ENCODE measurements at places on chromosomes 7 and 10. TPM values are rescaled to one million over a fixed set of nuclear protein-coding genes. Genes with fewer than 3 reads are reported as not detected.

DNA sequence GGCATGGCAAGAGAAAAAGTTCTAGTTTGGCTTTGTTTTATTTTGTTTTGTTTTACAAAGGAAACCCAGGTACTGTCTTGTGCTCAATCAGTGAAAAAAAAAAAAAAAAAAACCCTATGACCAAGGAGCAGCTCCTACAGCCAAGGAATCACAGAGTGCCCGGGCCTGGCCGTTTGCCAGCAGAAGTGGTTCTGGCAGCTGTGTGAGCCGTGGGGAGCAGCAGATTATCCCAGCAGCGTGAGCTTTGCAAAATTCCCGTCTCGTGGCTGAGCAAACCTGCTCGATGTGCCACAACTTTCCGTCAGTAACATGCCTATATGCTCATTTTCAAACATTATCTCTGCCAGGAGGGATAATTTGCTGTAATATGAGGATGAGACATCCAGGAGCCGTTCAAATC lies 293.7 kb downstream of the POU6F2 start:
- DNase-seq, result no peak

DNA sequence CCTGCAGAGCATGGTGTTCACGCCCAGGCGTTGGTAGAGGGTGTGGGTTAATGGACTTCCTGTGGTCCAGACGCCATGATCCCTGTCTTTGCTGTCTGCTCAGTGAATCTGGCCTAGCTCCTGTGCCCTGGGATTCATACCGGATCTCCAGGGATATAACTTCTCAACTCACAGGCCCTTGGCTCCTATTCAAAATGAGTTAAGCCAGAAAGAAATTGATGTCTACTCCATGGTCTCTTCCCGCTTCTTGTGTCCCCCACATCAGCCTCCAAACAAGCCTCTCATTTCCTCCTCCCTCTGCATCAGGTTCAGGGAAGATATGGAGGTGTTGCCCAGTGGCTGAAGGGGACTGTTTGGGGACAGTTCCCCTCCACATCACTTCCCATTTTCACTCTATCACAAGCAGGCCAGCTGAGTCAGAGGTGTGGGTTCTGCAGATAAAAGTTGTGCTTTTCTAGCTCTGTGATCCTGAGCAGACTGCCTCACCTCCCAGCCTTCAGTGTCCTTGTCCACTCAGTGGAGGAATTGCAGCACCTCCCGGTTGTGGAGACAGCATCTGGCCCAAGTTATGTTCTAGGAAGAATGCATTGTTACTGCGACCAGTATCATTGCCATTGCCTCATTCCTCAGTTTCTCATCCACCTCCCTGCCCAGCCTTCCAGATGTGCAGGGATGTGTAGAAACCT lies 22.5 kb downstream of the AKR1E2 start:
- no peak for DNase-seq

DNA sequence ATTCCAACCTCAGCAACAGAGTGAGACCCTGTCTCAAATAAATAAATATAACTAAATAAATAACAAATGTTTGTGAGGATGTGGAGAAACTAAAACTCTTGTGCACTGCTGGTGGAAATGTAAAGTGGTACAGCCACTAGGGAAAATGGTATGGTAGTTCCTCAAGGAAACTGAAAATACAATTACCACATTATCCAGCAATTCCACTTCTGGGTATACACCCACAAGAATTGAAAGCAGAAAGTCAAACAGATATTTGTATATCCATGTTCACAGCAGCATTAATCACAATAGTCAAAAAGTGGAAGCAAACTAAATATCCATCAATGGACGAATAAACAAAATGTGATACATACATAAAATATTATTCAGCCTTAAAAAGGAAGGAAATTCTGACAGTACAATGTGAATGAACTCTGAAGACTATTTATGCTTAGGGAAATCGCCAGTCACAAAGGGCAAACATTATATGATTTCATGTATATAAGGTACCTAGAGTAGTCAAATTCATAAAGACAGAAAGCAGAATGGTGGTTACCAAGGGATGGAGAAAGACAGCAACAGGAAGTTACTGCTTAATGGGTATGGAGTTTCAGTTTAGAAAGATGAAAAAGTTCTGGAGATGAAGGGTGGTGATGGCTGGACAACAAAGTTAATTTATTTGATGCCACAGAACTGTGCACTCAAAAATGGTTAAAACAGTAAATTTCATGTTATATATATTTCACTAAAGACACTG lies 9.8 kb downstream of the ARHGAP12 start:
- DNase-seq, result no peak

- DNase-seq, result peak; percentile 81
Measured at GRCh38 chr10:92690211-92690914, 608 bp downstream of the HHEX start.

DNA sequence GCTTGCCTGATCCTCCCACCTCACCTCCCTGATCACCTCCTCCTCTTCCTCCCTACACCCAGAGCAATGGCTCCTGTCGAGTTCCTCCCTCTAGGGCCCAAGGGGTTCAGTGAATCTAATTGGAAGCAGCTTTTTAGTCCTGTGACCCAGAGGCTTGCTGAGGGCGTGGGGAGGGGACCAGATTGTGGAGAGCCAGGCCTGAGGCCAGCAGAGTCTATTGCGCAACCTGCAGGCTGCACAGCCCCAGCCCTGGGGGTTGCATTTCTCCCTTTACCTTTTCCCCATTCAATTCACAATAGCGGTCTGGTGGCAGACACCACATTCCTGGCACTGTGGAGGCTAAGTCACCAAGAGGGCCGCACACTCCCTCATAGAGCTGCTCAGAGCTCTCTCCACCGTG lies 32.5 kb downstream of the GHRHR start:
- no peak for DNase-seq

DNA sequence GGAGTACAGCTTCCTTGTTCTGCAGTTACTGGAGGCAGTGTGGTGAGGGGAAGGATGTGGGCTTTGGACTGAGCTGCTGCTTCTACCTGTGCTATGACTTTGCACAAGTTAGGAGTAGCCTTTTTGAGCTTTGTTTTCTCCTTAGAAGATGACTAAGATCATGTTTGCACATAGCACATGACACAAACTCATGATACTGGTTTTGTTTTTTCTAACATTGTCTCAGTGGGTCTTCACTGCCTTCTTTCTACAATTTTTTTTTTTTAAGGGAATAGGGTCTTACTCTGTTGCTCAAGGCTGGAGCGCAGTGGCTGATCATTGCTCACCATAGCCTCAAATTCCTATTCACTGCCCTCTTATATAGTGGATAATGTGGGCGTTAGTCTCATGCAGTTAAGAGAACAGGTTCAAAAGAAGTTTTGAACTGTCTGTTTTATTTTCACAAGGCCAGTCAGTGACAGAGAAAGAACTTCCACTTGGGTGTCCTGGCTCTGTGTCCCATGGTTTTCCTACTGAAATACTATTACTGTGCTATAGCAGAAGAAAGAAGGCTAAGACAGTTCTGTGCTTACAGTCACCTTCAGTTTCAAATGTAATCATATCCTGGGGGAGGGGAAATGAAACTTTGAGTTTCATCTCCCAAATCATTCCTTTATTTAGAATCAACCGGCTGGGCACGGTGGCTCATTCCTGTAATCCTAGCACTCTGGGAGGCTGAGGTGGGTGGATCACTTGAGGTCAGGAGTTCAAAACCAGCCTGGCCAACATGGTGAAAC lies 72.0 kb downstream of the KAT6B start:
- peak; percentile 69 for DNase-seq

GRCh38 chr10:52474265-52474664 lies 160.2 kb downstream of the DKK1 start:
- DNase-seq, result no peak

GRCh38 chr7:69243016-69243415 lies 355.3 kb upstream of the AUTS2 start:
- no peak for DNase-seq

GRCh38 chr7:158120316-158120715 lies 467.3 kb downstream of the PTPRN2 start:
- no peak for DNase-seq

- no peak for DNase-seq
Measured at GRCh38 chr10:91590142-91590903, 42.5 kb downstream of the PPP1R3C start.

- no peak for DNase-seq
Measured at GRCh38 chr10:18699849-18700840, 40.9 kb downstream of the ARL5B start.

DNA sequence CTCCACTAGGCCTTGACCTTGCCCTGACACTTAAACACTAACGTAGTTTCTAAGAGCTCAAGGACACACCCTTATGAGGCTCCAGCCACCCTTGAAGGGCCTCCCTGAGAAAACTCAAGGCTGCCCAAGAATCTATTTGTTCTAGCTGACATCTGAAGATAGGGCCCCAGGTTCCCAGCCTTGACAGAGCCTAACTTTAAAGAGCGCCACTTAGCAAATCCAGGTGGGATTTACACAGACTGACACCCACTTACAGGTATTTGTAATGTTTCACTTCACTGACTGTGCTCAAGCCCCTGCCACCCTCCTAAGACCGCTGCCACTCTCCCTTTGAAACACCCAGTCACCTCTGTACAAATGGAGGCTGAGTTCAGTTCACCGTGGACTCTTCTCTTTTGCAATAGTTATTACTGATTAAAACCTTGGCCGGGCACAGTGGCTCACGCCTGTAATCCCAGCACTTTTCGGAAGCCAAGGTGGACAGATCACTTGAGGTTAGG lies 90.4 kb downstream of the SVOPL start:
- no peak for DNase-seq

DNA sequence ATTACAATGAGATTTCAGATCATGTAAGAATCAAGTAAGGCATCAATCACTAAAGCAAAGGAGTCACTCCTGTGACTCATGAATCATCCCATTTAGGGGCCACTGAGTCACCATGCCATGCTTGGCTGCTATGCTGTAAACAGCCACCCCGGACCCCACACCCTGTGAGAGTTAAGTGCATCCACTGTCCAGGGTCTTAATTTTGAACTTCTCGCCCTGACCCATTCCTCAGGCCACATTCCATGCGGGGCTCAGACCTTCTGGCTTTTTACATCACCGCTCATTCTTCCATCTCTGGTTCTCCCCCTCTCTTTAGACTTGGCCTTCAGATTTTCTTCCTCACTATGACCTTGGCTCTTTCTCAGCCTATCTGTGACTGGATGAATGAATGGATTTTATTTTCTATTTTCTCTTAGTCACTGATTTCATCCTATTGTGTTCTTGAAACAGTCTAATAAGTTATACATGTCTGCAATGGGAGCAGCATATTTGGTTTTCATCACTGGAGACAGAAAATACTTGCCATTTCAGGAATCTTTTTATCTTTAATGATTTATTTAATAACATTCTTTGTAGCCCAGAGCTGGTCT lies 239.6 kb downstream of the SKIDA1 start:
- no peak for DNase-seq

- no peak for DNase-seq
Measured at GRCh38 chr10:89537364-89537763, 2.0 kb upstream of the SLC16A12 start.

DNA sequence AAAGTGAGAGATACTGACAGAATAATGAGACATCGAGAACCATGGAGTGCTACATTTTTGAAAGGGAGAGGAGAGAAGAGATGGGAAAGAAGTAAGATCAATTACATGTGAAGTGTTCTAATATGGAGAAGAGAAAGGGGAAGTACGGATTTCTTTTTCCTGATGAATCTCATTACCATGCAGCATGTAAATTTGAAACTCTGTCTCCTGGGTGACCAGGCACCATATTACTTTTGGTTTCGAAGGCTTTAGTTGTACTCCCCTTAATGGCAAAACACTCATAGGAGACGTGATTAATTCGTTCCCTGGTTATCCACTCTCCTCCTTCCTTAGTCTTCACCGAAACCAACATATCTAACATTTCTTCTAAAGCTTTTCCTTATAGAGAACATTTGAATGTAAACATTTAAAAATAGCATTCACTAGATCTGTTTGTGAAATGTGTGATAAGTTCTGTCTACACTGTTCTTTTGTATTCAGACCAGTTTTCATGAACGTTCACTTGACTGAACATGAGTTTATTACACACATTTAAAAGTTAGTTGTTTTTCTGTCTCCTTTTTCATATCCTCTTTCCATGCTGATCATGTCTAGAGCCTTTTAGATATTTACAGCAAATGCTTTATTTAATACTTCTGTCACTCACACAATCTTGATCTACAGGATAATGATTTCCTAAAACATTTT lies 80.2 kb upstream of the MSRB2 start:
- no peak for DNase-seq

DNA sequence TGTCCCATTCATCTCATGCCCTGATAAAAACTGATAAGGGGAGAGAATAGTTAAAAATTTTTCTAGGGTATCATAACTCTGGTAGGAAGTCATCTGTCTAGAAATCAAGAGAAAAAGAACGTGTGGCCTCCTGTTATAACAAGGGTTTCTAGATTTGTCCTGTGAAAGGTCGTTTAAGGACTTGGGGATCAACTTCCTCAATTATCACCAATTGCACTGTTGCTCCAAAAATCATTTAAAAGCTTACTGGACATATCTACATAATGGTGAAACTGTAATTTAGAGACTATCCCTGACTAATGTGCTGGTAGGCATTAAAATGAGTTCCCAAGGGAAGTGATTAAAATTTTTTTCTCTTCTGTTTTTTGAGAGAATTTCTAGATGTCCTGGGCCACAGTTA lies 58.2 kb downstream of the GPR141 start:
- DNase-seq, result no peak

DNA sequence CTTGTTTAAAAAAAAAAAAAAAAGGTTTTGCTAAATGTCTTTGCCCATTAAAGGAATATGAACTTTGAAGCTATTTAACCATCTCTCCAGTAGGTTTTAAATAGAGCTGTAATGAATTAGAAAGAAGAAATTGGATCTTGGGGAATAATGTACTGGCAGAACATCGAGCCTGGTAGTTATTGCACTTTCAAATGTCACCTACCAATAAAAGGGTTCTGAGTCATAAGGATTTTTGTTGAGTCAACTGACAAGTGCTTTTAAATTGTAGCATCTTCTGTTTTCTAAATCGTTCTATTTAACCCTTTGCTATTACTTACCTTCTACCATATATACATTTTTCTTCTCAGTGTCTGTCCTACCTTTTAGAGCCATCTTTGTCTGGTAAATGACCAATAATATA lies 10.7 kb downstream of the CUTC start:
- no peak for DNase-seq

- no peak for DNase-seq
Measured at GRCh38 chr7:25598765-25599164, 370.5 kb upstream of the NPVF start.

DNA sequence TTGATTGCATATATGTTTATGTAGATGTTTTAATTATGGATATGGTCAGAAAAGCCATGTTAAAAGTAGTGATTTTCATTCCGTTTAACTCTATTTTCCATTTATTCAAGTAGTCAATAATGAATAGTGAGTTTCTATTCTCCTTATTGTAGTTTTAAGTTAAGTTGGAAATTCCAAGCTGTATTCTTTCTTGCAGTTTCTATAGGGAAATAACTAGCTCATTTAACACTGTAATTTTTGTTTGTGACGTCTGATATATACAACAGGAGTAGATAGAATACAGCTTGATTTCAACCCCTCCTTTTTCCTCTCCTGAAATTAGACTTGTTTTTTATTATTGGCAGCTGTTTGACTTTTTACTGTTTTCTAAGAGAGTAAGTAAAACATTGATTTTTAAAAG lies 47.2 kb downstream of the SLK start:
- DNase-seq, result no peak

- DNase-seq, result peak; percentile 71
Measured at GRCh38 chr10:8130973-8131911, 76.8 kb downstream of the GATA3 start.

Gene AIFM2
- 7.1 TPM for total RNA-seq

Gene AGR2
- total RNA-seq, result not detected

Gene PAPOLB
- total RNA-seq, result not detected

Gene HOXA4
- total RNA-seq, result not detected

Gene ELFN1
- 0.12 TPM for total RNA-seq

Gene FOXP2
- total RNA-seq, result not detected

Gene PDE1C
- not detected for total RNA-seq

Gene TMEM229A
- total RNA-seq, result not detected

Gene TUBAL3
- total RNA-seq, result not detected
